ENCODE measurements at places on chromosomes 16 and 17.
A peak's percentile ranks its signal among the peaks of the same experiment; 100 is the strongest.

DNA sequence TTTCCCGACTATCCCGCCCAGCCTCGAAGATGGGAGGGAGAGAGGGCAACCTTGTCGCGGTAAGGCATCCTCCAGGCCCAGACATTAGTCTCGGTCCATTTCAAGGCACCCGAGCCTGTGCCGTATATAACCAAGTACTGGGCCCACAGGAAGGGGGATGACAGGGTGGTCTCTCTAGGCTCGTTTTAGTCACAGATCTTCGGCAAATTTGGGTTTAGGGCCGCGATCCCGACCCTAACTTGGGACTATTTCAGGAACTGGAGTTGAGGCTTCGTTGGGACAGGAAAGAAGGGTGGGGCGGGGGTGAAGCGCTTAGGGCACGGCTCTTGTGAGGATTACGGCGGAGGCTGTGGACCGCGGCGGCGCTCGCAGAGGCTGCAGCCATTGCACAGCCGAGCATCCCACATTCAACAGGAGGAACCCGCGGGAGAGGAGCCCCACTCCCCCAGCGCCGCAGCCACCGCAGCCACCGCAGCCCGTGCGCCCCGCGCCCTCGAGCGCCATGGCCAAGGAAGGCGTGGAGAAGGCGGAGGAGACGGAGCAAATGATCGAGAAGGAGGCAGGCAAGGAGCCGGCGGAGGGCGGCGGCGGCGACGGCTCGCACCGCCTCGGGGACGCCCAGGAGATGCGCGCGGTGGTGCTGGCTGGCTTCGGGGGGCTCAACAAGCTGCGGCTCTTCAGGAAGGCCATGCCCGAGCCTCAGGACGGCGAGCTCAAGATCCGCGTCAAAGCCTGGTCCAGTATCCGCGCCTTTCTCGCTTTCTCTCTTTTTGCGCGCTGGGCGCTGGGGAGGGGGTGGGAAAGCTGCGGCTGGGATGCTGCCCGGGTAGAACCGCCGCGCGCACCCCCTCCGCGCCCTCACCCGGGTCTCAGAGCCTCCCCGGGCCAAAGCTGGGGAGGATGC lies at the start of gene VAT1L:
VAT1L (plus strand) TSS at position 384 of the 904 bp plus-strand sequence; CDS start at position 503, 119 bp downstream.
- DNase-seq = peak; percentile 40

DNA sequence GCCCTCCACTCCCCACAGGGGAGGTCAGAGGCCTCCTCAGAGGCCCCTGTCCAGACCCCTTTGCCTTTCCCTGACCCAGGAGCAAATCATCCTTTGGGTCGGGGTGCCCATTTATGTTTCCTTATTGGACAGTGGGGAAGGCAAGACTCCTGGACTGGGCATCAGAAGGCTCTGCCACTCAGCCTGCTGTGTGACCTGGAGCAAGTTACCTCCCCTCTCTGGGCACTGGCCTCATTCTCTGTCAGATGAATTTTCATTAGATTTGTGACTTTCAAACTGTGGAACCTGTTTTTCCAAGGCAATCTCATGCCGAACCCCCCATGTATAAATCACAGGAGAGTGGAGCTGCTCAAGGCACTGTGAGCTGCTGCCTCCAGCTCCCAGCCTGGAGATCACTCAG lies 47.0 kb upstream of the TOB1 start:
- no peak for DNase-seq

DNA sequence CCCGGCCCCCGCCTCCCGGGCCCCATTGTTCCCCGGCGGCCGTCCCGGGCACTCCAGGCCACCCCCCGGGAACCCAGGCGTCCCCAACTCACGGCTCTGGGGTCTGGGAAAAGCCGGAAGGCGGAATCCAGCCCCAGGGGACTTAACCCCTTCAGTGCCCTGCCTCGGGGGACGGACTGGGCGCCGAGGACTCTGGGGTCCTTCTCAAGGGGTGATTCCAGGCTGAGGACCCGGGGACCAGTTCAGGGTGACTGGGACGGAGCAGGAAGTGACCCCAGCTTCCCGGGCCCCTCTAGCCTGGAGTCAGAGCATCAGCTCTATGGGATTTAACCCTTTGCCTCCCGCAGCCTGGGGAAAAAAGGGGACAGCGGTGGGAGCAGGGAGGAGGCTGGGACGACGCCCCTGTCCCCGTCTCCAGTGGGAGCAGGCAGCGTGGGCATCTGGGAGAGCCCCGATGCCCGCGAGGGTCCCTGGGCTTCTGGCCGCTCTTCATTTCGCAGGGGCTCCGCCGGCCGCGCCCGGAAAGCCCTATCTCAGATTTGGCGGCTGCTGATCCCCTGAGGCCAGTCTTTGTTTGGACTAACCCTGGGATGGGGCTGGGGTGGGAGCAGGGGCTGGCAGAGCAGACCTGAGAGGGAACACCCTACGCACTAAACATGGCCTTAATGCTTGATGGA lies at the start of gene ZNF629:
ZNF629 (minus strand) TSS at position 270 of the 677 bp plus-strand sequence. CDS start 2,723 bp downstream, outside the sequence.
- peak; percentile 77 for DNase-seq

GRCh38 chr17:49776551-49777300 lies 11.8 kb upstream of the KAT7 start:
- DNase-seq = no peak

GRCh38 chr16:57899771-57900661 lies 70.9 kb downstream of the CNGB1 start:
- peak; percentile 54 for DNase-seq

- DNase-seq = no peak
Measured at GRCh38 chr17:70510288-70510687, 341.0 kb downstream of the KCNJ2 start.

DNA sequence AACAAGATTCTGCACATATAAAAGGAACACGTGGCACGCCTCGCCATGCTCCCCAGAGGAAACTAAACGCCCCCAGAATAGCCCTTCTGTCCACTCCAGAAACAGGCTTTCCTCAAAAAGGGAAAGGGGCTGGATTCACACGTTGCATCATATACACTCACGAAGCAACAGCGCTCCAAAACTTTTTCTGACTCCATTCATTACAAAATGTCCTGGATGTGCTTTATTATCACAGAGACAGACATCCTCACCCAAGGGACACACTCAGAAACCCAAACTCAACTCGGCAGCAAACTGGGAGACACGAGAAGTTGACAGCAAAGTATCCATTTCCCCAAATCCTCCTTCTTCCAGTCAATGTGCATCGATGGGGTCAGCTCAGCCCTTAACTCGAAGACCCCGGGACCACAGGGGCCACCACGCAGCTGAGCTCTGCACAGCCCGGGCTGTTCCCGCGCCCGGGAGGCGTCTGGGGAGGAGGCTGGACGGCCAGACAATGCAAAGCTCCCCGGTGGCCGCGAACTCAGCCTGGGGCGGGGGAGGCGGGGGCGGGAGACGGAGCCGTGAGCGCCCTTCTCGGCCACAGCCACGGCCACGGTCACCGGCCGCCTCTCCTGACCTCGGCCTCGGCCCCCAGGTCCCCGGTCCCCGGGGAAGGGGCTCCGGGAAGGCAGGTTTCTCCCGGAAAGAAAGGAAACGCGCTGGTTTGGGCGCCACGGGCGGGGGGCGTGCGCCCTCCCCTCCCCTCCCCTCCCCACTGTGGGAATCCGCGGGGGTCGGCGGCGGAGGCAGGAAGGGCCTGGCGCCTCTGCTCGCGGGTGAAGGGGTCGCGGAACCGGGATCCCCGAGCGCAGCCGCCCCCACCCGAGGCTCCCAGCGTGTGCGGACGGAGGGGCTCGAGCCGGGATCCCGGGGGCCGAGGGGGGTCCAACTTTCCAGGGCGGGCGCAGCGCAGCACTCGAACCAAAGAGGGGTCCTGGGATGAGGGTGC lies 1.2 kb downstream of the NXN start:
- DNase-seq = peak; percentile 71

DNA sequence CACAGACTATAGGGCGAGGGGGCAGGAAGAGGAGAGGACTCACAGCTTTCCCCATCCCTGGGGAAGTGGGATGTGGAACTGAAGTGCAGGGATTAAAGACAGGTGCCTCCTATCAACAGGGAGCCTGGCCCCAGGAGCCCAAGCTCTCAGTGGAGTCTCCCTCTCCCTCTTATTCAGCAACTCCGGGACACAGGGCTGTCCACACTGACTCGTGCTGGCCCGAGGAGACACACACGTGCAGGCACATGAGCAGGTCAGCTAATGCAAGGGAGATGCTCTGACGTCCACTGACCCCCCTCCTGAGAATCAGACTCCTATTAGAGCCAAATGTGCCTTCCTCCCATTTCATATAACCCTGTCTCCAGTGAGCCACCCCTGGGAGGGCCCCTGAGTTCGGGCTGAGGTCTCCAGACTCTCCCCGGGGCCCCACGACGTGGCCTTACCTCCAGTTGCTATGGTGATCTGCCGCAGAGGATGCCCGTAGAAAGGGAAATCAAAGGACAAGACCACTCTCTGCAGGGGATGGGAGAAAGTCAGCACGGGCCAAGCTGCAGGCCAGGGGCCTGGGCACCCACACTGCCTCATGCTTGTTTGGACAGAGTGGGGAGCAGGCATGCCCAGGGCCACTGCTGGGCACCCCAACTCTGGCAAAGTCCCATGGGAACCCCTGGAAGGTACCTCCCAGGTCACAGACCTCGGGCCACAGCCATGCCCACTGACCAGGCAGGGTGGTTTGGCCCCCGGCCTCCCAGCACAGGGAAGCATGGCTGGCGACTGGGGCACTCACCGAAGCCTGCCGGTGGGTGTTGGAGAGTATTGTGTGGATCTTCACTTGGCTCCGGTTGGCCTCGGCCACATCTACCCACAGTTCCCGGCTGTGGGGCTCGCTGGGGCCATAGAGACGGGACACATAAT lies 42.7 kb downstream of the PLXDC1 start:
- DNase-seq = no peak

- no peak for DNase-seq
Measured at GRCh38 chr17:27665549-27665948, 34.6 kb downstream of the LGALS9 start.

DNA sequence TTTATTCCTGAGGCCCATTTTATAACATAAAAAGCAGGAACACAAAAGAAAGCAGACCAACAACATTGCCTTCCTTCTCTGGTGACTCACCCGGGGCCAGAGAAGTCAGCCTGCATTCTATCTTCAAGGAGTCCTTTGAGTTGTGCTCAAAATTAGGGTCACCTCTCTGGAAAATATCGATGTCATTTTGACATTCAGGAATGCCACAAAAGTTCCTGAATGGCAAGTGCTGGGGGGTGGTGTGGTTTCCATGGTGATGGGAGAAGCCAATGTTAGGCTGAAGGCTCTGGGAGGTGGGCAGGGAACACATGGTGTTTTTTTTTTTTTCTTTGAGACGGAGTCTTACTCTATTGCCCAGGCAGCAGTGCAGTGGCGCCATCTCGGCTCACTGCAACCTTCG lies 159.6 kb downstream of the HAPSTR1 start:
- DNase-seq = no peak

GRCh38 chr17:36748272-36748671 lies 146.9 kb downstream of the MRM1 start:
- DNase-seq = no peak

- DNase-seq = no peak
Measured at GRCh38 chr17:27356091-27356705, 62.3 kb downstream of the WSB1 start.

DNA sequence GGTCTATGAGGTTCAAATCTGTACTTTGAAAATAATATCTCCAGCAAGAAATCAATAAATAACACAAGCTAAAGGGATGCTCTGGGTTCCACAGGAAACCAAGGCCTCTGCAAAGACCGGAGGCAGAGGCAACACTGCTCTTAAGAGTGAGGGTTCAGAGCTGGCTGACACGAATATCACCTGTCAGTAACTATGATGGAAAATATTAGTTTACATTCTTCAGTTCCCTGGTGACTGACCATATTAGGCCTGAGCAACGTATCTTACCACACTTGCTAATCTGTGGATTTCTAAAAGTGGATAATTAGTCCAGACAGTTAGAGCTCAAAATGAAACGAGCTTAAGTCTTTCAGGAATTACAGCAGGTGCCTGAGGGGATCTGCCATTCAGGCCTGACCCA lies 459.3 kb downstream of the HS3ST3B1 start:
- DNase-seq = no peak

All from fibroblast of skin of back (primary cell).